ENCODE measurements at places on chromosomes 12 and 14.

DNA sequence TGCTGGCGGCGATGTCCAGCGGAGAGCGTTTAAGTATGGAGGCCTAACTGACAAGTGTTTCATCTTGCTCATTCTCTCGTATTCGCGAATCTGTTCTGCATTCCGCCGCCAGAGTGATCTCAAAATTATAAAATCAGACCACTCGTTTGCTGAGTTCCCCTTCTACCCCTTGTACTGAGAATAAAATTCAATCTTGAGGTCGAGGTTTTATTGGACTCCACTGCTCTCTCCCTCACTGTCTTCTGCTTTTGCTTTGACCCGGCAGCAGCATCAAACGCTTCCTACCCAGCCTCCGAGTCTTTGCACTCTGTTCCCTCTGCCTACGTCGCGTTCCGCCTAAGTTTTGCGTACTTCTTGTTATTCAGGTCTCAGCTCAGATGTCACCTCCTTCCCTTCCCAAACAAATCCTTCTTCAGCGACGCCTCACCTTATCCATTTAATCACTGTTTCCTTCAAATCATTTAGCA is 462 bp downstream of the KNTC1 start:
- DNase-seq, result no peak

DNA sequence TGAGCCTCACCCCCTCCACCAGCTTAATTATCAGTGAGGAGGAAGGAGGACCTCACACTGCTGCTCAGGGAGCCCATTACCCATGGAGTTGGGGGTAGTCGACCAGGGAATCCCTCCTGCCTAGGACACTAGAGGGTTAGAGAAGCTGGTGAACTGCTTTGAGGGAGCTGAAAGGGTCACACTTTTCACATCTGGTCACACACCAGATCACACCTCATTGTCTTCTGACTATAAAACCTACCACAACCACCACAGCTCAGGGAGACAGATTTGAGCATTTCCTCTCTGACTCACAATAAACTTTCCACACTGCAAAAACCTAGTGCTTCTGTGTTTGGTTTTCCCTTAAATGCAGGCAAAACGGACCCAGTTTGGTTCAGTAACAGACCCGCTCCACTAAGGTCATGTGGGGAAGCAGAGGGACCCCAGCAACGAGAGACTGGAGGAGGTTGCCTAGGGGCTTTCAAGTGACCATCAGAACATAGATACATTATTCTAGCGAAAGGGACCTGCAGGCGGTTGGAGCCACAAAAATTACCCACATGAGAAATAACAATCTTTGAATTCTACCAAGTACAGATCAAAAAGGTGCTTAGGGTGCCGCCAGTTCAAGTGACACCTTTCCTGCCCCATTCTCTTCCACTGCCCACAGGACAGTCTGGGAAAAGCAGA is 151.4 kb upstream of the AVPR1A start:
- DNase-seq, result no peak

- DNase-seq, result no peak
Measured at GRCh38 chr14:50523271-50524041, 8.9 kb downstream of the MAP4K5 start.

- no peak for DNase-seq
Measured at GRCh38 chr14:28242895-28243294, 523.7 kb upstream of the FOXG1 start.

GRCh38 chr12:123254853-123255446 is 16.7 kb downstream of the CDK2AP1 start:
- DNase-seq, result no peak

DNA sequence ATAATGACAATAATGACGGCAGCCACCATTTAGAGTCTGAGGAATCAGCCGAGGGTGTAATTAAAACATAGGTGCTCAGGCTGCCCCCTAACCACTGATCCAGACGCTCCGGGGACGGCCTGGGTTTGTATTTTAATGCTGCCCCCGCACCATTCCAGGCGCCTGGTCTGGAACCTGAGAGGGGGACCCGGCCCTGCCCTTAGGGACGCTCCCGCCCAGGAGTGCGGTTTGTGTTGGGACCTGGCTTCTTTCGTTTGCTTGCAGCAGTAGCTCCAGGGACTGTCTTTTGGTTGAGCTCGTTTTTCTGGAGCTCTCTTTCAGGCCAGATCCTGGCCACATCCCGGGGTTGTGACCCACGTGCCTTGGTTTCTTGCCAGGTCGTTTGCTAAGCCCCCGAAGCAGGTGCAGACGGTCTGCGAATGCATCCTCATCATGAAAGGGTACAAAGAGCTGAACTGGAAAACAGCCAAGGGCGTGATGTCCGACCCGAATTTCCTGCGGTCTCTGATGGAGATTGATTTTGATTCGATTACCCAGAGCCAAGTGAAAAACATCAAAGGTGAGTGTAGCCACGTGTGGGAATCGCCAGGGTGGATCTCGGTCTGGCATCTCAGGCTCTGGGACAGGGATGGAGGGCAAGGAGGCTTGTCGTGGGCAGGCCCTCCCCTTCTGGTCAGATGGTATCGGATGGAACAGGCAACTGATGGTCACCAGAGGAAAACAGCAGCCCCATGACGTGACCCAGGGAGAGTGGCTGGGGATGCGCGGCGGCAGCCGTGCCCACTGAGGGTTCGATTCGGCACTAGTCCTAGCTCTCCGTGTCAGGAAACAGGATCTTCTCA is 63.5 kb downstream of the CCDC92 start:
- no peak for DNase-seq

DNA sequence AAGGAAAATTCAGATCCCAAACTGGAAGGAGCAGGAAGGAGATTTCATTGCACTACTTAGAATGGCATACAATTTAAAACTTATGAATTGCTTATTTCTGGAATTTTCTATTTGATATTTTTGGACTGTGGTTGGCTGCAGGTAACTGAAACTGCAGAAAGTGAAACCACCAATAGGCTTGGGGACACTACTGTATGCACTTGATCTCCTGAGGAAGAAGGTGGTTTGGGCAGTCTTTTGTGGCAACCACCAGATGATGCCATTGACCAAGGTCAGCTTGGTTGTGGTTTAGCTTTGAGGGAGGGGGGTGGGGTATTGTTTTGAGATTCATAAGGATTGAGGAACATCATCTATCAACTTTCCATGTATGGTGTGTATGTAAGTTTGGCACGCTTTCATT is 209.5 kb upstream of the STXBP6 start:
- no peak for DNase-seq

DNA sequence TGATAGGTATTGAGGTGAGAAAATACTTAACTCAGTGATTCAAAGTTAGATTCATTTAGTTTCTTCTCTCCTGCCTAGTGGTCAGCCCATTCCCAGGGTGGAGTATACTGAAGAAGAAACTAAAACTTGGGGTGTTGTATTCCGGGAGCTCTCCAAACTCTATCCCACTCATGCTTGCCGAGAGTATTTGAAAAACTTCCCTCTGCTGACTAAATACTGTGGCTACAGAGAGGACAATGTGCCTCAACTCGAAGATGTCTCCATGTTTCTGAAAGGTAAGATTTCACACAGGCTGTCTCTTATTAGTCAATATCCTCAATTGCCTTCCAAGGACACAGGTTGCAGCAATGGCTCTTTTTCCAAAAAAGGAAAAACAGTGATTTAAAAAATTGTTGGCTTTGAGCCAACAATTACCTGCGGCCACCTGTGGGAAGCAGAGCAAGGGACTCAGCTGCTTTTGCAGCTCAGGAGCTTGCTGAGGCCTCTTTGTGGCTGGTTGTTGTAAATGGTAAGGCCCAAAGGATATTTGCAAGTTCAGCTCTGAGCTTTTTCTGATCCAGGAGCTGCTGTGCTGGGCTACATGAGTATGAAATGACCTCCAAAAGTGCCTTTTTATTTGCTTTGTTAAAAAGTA is 33.9 kb downstream of the TPH2 start:
- DNase-seq, result no peak

GRCh38 chr14:55803873-55804553 is 224.0 kb downstream of the KTN1 start:
- DNase-seq, result no peak

DNA sequence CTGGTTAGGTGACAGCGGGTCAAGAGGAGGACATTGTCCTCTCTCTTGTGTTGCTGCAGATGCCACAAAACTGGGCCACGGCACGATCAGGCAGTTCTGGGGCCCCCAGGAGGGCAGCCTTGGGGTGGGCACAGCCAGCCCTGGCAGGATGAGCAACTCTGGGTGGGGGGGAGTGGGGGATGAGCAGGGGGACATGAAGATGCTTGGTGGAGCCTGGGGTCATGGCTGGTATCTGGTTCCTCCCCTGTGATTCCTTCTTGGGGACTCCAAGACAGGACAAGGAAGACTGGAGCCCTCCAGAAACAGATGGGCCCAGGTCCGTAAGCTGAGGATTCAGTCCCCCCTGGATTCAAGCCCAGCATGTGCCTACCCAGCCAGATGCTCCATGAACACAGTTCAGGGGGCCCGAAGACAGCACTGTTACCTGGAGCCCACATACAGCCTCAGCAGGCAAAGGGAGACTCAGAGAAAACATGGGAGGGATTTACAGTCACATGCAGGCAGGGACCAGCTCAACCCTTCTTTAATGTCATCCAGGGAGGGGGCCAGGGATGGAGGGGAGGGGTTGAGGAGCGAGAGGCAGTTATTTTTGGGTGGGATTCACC is 10.4 kb downstream of the SERPINA1 start:
- DNase-seq, result no peak

DNA sequence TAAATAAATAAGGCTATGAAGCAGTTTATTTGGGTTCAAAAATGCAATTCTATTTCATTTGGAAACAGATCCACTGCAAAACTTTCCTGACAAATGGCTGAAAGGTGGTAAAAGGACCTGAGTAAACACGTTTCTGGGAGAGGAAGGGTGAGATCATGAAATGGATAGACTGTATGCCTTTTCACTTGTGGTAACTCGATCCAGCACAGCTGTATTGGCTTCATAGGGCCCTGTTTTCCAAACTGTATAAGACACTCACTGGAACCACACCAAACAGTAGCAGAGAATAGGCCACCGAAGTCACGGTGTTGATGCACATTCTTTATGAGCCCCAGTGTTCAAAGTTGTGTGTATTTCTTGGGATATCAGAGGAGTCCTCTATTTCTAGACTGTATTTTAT is 325.2 kb upstream of the DIO2 start:
- DNase-seq, result no peak

DNA sequence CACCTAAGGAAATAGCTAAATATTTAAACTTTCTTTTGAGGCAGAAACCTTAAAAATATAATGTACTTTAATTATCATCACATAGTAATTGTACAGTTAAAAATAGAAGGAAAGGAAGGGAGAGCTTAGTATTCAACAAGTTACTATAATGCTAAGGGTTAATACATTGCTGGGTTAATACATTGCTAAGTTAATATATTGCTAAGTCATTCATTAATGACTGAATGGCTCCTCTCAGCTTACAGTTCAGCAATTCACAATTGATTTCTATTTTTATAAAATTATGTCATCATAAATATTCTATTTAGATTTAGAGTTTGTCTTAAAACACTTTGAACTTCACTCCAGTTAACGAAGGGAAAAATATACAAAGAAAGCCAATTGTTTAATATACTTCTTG is 207.9 kb downstream of the BMP4 start:
- no peak for DNase-seq

GRCh38 chr14:44699391-44699790 is 192.3 kb upstream of the FSCB start:
- no peak for DNase-seq

GRCh38 chr12:44357494-44357893 is 518.6 kb downstream of the NELL2 start:
- DNase-seq, result no peak

DNA sequence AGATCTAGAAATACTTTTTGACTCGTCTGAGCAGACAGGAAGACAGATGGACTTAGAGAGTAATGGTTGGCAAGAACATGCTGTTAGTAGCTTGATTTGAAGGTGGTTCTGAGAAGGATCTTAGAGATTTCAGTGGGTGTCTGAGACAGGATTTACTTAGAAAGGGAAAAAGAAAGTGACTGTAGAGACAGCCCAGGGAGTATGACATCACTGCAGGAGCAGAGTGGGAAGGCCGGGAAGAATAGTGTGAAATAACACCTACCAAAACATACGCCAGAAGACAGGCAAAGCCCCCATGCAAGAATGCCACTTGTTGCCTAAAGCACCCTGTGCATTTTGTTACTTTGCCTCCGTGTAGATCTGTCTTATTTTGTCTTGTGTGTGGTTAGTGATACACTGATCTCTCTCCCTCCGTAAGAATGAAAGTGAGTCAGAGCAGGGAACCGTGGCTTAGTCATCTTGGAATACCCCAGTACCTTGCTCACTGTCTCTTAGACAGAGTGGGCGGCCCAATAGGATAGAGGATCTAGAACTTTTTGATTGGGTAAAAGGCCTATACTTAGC is 161.3 kb upstream of the IFNG-AS1 start:
- DNase-seq, result peak; percentile 92

Measured in GM04503 (cell line).